ENCODE measurements at places on chromosomes 2 and 18. TPM values are rescaled to one million over a fixed set of nuclear protein-coding genes. Genes with fewer than 3 reads are reported as not detected.
A peak's percentile ranks its signal among the peaks of the same experiment; 100 is the strongest.

Gene CFC1
- not detected for total RNA-seq

Gene TGFA
- 91.7 TPM for total RNA-seq

GRCh38 chr2:46480562-46480961 lies 1.2 kb downstream of the TMEM247 start:
- no peak for DNase-seq

Gene CCDC148
- 16.0 TPM for total RNA-seq

Gene DNAJC5G
- not detected for total RNA-seq

DNA sequence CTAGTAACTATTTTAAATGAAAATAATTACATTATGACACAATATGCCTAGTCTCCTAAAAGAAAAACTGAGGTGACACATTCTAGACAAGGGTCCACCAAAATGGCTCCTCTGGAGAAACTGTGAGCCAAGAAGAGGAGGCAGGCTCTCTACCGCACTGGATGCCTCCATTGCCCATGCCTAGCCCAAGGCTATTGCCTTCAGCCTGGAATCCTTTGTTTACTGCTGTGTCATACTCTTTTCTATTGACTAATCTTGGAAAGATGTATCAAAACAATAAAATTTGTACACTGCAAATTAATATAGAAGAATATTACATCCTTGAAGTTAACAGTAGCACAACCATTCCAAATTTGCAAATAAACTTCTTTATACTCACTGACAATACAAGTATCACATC lies 167.1 kb downstream of the RAB3GAP1 start:
- DNase-seq = no peak

GRCh38 chr2:172092716-172093415 lies 7.6 kb downstream of the DLX1 start:
- DNase-seq = no peak

DNA sequence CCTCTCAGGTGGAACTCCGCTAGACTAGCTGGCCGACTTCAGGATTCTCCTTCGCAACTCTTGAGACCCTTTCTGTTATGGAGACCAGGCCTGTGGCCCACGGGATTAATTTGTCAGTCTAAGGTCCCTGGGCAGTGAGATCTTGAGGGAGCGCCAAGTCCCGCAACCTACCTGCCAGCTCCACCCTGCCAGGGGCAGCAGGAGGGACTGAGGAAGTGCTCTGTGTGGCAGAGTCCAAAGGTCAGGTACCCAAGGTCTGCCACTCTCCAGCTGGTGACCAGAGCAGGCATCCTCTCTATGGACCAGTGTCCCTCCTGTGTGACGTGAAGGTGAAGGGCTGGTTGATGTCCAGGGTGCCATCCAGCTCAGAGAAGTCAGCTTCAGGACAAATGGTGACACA lies 4.3 kb upstream of the SPATA3 start:
- no peak for DNase-seq

Gene ECEL1
- total RNA-seq = not detected

- peak; percentile 81 for DNase-seq
These were observed 77.9 kb upstream of the DOCK10 start for GRCh38 chr2:225120186-225120585.

DNA sequence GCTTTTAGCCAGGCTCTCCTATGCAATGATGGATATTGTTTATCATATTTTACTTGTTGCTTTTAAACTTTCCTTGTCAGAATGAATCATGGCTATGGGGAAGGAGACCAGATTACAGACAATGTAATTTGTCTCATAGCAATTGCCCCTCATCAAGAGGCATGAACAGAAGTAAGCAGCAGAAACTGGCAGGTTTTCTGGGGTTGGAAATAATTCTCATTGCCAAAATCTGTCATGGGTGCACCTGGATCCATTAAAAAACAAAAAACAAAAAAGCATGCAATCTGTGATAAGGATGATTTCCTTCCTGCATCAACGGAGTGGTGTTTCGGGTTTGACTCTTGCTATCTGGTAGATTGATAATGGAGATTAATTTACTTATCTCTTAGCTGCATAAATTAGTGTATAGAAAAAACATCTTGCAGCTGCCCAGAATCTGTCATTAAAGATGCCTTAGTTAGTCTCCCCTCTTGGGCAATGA lies 419.6 kb downstream of the SOX11 start:
- DNase-seq = no peak

GRCh38 chr2:137151731-137152130 lies 386.4 kb downstream of the THSD7B start:
- no peak for DNase-seq

DNA sequence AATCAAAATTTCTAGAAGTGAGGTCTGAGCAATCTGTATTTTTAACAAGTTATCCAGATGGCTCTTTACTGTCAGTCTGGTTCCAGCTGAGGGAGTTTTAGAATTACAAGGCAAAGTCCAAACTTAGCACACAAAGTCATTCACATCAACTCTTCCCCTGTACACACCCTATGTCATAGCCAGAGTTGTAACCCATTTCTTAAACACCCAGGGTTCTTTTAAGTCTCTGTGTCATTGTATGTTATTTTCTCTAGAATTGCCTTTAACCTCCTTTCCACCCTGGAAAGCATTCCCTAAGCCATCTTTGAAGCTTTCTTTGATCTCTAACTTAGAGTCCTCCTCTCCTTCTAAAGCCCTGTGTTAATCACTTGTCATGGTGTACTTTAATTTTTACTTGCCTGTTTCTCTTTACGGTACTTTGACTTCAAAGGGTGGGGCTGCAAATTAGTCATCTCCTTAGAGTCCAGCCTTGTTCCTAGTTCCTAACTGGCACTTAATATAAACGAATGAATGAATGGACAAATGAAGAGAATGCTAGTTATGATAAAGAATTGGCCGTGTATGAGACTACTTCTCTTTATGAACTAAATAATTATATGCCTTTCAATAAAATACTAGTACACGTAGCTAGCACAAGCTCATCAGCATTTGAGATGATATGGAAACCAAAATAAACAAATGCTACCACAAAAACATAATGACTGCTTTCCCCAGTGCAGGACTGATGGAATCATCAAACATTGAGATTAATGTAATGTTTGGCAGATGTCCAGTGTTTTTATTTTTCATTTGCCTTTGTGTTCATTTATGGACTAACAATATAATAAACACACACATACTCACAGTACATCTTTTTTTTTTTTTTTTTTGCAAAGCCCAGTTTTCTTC lies 11.9 kb upstream of the ACTR3 start:
- peak; percentile 85 for DNase-seq

DNA sequence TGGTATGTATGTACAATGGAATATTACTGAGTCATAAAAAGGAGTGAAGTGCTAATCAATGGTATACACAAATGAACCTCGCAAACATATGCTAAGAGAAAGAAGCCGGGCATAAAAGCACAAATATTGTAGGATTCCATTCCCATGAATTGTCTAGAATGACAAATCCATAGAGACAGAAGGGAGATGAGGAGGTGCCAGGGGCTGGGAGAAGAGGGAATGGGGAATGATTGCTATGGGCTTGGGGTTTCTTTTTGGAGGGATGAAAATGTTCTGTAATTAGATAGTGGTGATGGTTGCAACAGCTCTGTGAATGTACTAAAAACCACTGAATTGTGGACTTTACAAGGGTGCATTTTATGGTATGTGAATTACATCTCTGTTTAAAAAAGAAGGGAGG lies 73.5 kb downstream of the GLI2 start:
- no peak for DNase-seq
